A549 (cell line): ENCODE measurements at places on chromosomes 6 and 20. TPM values are rescaled to one million over a fixed set of nuclear protein-coding genes. Genes with fewer than 3 reads are reported as not detected.

- no peak for DNase-seq
These were observed 169.8 kb downstream of the MMS22L start for GRCh38 chr6:97113170-97113569.

- DNase-seq, result no peak
These were observed 4.6 kb downstream of the TFAP2D start for GRCh38 chr6:50717734-50718457.

GRCh38 chr6:157555455-157556143, 174.6 kb downstream of the ZDHHC14 start:
- DNase-seq, result no peak

POLR1C gene
- polyA plus RNA-seq, result 46.5 to 50.0 TPM (median 48.5 TPM) in 3 replicates

OXT gene
- polyA plus RNA-seq, result not detected in 3 replicates

OPRM1 gene
- polyA plus RNA-seq, result not detected in 3 replicates
